ENCODE measurements at places on chromosomes 4 and X. TPM values are rescaled to one million over a fixed set of nuclear protein-coding genes. Genes with fewer than 3 reads are reported as not detected.

The PACRGL gene
- 65.8 TPM for total RNA-seq

The SLC10A6 gene
- total RNA-seq: 0.53 TPM

The GSX2 gene
- not detected for total RNA-seq

The G3BP2 gene
- total RNA-seq: 119 TPM

The KDR gene
- total RNA-seq: 67.2 TPM

The SMIM20 gene
- total RNA-seq: 53.9 TPM
